ENCODE measurements at places on chromosomes 3 and 15.

DNA sequence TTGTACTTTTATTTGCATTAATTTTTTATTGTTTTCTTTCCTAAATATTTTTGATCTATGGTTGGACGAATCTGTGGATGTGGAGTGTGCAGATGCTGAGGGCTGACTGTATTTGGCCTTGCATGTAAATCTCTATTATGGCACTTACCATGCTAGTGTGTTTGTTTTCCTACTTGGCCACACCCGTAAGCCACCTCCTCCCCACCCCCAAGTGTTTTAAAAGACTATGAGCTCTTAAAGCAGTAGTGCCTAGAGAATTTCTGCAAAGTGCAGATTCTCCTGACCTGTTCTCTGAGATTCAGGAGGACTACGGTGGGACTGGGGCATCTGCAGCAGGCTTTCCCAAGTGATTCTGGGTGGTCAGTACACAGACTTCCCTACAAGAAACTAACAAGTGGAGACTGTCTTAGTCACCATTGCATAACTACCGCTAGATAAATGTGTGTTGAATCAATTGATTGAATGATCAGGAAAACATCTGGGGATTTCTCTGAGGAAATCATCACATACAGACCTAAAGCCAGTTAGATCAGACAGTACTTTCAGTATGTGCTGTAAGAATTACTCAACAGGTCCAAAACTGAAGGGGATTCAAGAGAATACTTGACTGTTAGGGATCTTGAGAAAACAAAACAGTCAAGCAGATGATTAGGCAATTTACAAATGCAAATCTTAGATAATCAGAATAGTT lies 6.2 kb upstream of the TIPARP start:
- no peak for DNase-seq

DNA sequence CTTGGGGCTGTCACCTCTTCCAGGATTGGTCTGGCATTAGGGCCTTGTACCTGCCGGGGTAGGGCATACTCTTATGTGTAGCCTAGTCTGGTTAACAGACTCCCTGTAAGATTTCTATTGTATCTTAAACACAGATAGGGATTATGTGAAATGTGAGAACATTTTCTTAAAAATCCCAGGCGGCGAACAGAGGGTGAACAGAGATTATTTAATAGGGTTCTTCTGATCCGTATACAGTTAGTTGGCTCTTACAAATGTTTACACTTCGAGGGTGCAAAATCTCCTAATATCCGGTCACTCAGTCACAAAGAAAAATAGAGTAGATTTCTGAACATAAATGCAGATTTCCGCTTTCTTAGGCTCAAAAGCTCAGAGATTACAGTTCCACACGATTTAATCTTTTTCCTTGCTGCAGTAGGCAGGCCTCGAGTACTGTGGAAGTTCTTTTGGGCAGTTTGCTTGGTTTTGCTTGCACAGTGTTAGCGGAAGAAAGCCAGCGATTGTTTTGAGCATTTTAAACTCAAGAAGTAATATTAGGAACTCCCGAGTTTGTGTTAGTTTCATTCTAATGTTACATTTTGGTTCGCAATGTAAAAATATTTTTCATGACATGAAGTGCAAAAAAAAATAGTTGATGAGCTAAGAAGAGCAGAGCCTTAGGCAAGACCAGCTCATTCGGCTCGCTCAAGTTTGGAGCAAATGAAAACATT lies 993 bp downstream of the PLCL2 start:
- no peak for DNase-seq

DNA sequence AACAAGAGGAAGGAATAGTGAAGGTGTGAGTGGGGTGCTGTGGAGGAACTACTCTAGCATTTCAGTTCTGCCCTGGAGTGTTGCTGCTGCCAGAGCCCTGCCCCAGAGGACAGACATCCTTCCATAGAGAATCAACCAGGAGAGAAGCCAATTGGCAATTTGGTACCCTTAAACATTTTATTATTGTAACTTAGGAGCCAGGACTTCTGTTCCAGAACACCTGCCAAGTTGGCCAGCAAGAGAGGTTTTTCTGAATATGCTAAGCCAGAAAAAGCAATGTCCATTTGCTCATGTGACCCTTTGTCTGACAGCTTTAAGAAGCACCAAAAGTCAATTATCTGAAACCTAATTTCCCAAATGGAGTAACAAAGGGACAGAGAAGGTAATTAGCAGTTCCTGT lies 264.9 kb downstream of the MEX3B start:
- no peak for DNase-seq

- no peak for DNase-seq
Measured at GRCh38 chr3:94024385-94024784, 4.0 kb downstream of the STX19 start.

- peak; percentile 28 for DNase-seq
Measured at GRCh38 chr3:31252216-31253185, 280.2 kb upstream of the STT3B start.

DNA sequence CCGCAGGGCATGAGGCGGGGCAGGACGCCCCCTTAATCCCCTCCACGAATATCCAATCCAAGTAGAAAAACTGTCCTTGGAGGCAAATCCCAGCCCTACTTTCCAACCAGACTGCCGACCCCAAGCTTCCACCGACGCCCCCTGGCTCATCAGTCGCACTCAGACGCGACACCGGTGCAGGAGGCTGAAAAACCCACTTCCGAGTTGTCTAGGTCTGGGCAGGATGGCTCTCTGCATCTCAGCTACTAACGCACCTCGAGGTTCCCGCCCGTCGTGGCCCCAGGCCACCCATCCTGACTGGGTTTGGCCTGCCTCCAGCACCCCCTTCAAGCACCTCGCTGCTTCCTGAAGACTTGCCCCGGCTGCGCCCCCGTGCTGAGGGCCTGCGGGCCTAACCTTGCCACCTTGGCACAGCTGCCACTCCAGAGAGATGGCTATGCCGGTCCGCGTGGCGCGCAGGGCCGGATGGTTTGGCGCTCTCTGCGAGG lies 15.5 kb downstream of the RGMA start:
- no peak for DNase-seq

DNA sequence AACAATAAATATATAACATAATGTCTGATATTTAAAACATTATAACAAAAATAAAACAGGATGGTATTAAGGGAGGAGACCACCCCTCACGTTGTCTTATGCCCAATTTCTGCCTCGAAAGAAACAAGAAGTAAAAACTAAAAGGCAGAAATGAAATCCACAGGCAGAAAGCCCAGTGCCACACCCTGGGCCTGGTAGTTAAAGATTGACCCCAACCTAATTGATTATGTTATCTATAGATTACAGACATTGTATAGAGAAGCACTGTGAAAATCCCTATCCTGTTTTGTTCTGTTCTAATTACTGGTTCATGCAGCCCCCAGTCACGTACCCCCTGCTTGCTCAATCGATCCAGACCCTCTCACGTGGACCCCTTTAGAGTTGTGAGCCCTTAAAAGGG lies 22.3 kb upstream of the ACP3 start:
- DNase-seq, result no peak

DNA sequence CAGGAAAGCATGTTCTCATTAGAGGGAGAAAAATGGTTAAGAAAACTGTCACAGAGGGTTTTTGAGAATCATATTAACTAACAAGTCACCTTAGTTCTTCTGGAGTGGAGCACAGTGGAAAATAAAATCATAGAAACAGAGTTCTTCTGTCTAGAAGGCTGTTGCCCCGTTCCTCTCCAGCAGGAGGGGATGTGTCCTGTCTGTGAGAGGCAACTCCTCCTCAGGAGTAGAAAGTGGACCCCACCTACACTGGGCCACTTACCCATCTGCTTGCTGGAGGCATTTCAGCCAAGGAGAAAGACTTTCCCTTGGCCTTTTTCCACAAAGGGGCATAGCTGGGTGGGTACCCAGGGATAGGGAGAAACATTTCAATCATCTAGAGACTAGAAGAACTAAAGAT lies 106.6 kb downstream of the SSR3 start:
- peak; percentile 17 for DNase-seq

GRCh38 chr3:134449951-134450350 lies 35.8 kb downstream of the ANAPC13 start:
- DNase-seq, result no peak

- no peak for DNase-seq
Measured at GRCh38 chr3:183654727-183655126, 19.3 kb downstream of the KLHL24 start.

GRCh38 chr3:14246414-14246813 lies 67.8 kb downstream of the LSM3 start:
- DNase-seq, result no peak

DNA sequence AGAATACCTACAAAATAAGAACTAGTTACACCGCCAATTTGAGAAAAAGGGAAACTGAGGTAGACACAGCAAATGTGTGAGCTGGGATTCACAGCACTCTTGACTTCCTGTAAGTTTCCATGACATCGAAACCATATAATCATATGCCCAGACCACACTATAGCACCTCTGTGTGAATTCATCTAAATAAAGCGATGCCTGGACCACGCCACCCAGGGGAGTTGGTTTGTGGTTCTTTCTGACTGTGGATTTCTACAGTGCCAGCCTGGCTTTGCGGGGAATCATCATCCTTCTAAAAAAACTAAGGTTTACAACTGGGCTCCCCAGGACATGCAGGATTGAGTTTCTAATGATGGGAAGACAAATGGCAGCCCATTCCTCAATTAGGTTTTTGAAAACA lies 23.5 kb upstream of the CA12 start:
- no peak for DNase-seq

GRCh38 chr3:14462738-14463137 lies 60.3 kb downstream of the SLC6A6 start:
- peak; percentile 14 for DNase-seq

DNA sequence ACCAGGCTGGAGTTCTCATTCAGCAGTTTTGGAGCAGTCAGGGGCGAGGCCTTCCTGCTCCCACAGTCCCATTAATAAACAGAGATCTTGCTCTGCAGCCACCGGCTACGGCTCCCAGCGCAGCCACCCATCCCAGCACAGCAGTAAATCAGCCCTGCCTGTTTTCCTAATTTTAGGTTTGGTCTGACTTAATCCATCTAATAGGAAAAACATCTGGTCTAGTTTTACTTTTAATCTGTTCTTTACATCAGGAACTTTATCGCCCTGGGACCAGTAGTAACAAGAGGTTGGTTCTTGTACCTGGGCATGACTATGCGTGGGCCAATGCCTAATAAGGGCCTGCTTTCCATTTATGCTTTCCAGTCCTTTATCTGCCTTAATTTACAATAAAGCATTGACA lies 264.0 kb upstream of the DPH6 start:
- DNase-seq, result no peak

DNA sequence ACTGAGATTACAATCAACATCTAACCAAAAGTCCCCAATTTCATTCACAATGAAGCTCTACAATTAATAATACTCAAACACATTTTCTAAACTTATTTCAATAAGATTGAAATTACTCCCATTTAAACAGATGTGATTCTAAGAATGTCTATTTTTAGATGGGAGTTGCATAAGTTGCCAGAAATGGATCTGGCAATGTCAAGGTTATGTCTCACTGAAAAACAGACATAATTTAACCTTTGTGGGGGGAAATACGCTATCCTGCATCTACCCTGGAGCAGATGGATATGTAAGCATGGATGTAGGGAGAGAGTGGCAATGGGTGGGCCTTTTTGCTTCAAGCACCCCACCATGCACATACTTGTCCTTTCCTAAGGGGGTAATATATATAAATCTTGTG lies 6.7 kb upstream of the EIF1B start:
- no peak for DNase-seq

DNA sequence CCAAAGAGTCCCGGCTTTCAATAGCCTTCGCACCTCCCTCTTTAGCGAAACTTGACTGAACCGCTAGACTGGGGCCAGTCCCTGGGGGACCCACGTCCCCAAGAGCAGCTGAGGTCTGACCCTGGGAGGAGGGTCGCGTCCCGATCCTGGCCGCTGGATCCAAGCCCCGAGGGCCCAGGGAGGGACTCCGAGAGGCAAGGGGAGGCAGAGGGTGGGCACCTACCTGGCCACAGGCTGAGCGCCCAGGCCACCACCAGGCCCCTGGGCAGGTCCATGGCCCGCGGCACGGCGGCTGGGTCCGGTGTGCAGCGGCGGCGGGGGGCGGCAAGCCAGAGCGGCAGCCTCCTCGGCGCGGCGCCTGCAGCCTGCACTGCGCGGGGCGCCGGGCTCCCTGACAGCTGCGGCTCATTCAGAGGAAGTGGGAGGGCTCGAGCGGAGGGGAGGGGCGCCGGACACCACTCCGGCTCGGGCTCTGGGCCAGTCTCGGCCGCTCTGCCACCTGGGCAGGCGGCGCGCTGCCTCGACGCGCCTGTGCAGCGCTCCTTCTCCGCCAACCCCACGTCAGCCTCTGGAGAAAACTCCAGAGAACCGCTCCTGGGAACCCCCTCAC lies at the start of gene ITGA11:
ITGA11 (minus strand) TSS at position 372 of the 610 bp plus-strand sequence; CDS start at position 275, 97 bp downstream.
- no peak for DNase-seq

GRCh38 chr15:57806003-57806402 lies 99.5 kb downstream of the POLR2M start:
- no peak for DNase-seq

DNA sequence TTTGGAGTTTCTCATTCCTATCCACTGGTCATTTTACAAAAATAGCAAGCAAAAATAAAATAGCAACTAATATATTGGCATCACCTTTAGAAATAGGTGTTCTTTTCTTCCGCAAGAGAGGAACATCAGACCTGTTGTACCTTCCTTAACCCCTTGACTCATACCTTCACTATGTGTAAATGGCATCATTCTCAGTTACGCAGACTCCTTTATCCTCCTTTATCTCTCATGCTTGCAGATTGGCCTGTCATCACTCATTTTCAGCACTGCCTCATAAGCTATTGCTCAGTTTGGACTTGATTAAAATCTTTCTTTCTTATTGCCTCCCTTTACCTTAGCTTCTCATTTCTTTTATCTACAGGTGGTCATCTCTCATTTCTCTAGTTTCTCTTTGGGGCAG lies 21.4 kb downstream of the ARHGEF26 start:
- no peak for DNase-seq

- DNase-seq, result no peak
Measured at GRCh38 chr3:101838691-101839090, 10.6 kb upstream of the NFKBIZ start.

DNA sequence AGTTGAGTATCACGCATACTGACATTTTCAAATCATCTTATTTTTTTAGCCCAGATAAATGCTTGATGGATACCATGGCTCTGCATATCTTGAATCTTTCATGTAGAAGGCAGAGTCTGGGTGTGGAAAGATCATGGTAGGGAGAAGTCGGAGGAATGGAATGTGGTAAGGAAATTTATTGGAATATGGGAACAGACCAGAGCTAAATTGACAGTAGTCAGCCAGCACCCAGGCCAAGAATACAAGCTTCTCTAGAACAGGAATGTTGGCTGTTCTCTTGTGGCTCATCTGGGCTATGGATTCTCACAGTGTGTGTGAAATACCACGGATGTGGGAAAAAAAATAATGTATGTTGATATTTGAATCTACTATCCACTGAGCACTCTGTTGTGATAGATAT lies 305.7 kb upstream of the COL8A1 start:
- DNase-seq, result no peak
